Tibial artery (tissue), 4 donors: ENCODE measurements at places on chromosomes 2 and 18.

DNA sequence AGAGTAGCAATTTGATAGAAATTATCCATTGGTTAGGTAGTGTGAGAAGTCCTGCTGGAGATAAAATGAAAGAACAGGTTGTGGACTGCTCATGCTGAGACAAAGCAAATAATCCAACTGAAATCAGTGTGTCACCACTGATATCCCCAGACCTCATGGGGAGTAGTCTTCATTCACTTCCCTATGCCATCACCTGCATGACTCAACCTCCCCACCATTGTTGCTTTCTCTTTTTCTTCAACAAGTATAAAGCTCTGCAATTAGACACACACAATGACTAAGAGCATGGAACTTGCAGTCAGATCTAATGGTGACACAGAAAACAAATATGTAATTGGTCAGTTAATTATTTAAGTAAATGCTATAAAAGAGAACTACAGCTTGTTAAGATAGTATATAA, 475.3 kb downstream of the RIT2 start:
- DNase-seq = no peak

GRCh38 chr2:238269741-238270140, 18.7 kb downstream of the PER2 start:
- no peak for DNase-seq

- no peak for DNase-seq
These were observed 19.0 kb downstream of the HS6ST1 start for GRCh38 chr2:128299628-128300027.

GRCh38 chr2:156471762-156472161, 35.6 kb downstream of the GPD2 start:
- DNase-seq = no peak

DNA sequence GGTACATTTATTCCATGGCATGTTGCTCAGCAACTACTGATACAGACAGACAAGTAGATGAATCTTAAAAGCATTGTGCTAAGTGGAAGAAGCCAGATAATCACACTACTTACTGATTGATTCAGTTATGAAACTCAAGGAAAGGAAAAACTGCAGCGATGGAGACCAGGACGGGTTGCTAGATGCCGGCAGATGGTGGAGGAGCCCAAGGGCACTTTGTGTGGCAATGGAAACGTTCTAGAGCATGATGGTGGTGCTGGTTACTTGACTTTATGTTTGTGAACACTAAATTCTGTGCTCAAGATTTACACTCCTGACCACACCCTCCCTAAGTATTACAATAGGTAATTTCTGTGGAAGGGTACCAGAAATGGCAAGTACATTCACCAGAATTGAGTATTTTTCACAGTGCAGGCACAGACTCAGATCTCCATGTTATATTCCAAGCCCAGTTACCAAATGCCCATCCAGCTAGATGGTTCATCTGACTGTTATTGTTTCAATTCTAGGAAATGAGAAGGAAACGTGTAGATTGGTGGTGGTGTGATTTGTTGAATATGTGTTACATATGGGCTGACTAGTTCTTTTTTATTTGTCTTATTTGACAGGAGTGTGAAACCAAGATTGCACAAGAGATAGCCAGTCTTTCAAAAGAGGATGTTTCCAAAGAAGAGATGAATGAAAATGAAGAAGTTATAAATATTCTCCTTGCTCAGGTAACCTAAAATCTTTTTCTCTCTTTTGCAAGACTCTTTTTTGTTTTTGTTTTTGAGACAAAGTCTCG, 55.1 kb downstream of the RALBP1 start:
- no peak for DNase-seq

- no peak for DNase-seq
These were observed 137.1 kb downstream of the INO80D start for GRCh38 chr2:205948883-205949282.

GRCh38 chr2:189348369-189348768, 92.9 kb upstream of the WDR75 start:
- DNase-seq = no peak

DNA sequence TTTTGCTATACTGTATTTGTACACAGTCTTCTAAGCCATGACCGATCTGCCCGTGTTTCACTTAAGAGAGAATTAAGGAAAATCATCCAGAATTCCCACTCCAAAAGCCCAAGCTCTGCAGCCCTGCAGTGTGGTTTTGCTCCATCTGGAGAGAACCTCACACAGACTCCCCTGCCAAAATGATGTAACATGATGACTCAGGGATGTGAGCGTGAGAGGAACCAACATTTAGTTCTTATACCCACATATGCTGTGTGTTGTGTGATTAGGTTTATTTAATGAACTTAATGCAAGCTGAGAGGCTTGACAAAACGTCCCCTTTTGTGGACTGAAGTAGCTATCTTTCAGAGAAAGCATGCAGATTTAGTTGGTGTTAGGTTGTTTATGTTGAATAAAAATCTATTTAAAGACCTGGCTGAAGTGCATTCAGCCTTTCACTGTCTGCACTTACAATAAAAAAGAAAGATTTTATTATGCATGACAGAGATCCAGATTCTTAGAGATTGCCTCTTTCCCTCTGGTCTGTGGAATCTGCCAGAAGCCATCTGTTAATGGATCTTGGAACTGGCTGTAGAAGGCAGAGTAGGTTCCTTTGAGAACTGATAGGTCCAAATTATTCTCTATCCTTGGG, 6.3 kb downstream of the RAB12 start:
- DNase-seq = no peak

DNA sequence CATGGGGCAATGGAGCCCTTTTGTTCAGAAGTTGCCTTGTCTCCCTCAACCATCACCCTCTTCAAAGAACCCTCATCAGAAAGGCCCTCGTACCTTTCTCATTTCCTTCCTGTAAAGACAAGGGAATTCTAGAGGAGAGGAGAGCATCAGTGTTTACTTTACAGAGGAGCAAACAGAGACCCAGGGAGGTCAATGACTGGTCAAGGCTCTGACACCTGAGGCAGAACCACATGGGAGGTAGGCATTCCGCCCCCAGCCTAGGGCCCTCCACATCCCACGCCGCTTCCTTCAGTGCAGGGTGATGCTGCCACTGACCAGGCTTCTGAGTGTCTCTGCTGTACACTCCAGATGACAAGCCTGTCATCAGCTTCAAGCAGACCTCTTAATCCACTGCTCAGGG, 104.7 kb downstream of the NRP2 start:
- no peak for DNase-seq

DNA sequence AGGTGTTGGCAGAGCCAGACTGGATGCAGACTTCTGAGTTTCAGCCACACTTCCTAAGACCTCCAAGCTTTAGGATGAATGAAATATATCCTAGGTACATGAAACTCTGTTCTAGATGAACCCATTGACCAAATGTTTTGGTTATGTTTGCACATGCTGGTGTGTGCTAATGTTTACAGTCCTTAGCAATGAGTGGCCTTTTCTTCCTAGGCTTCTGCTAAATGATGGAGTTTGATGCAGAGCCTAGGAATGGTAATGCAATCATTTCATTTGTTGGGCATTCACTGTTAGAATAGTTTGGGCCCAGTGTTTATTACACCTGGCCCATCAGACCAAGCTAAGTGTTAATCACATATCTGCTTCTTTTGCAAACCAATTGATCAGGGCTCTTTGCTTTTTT, 464.7 kb downstream of the MEIS1 start:
- no peak for DNase-seq

GRCh38 chr18:26462355-26462754, 86.0 kb downstream of the KCTD1 start:
- DNase-seq = no peak

DNA sequence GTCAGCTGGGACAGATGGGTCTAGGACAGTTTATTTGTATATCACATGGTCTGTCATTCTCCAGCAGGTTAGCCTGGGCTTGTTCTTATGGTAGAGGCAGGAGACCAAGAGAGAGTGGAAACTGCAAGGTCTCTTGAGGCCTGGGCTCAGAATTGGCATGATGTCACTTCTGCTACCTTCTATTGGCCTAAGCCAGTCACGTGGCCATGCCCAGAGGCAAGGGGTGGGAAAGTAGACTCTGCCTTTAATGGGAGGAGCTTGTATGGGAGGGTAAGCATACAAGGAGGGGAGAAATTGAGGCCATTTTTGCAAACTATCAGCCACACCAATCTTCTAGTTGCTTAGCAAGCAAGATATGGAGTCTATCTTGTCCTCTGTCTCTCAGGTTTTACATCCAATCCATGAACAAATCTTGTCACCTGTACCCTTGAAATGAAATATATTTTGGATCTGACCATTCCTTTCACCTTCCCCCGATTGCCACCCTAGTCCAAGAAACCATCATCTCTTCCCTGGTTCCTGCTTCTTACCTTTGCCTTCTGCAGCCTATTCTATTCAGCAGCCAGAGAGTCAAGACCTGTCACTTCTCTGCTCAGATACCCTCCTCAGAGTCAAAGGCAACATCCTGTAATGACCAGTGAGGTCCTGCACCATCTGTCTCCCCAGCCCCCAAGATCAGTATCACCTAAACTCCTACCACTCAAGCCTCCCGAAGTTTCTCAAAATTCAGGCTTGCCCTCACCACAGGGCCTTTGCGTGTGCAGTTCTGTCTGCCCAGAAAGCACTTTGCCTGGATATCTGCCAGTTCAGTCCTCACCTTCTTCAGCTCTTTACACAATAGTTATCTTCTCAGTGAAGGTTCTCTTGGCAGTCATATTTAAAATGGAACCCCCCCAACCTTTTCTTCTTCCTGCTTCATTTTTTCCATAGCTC, 240.0 kb downstream of the LOXHD1 start:
- no peak for DNase-seq

DNA sequence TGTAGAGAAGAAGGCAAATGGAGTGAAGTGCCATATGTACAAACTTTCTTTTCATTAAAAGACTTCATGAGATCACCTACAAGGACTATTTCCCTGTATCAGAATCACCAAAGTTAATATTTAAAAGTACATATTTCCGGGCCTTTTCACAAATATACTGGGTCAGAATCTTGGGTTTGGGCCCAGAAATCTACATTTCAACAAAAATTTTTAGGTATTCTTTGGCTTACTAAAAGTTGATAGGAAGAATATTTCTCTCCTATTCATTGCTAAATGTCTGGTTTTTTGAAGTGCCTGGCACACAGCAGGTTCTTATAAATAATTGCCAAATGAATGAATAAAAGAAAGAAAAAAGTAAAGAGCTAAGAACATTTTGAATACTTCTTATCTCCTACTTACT, 843.8 kb upstream of the ACVR2A start:
- DNase-seq = no peak

DNA sequence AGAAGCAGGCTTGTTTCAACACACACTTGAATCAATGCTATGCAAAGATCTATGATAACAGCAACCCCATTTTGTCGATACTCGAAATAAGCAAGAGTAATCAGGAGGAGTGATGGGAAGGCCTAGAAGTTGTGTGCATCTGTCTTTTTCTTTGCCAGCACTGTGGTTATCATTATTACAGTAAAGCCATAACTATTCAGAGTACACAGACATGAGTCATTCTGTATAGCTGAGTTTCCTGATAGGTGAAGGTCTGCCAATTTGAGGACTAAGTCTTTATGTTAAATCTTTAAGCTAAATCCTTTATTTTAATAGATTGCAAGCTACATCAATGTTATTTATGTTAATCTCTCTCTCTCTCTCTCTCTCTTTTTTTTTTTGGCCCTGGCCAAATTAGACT, 1344.4 kb upstream of the CELF4 start:
- DNase-seq = no peak

DNA sequence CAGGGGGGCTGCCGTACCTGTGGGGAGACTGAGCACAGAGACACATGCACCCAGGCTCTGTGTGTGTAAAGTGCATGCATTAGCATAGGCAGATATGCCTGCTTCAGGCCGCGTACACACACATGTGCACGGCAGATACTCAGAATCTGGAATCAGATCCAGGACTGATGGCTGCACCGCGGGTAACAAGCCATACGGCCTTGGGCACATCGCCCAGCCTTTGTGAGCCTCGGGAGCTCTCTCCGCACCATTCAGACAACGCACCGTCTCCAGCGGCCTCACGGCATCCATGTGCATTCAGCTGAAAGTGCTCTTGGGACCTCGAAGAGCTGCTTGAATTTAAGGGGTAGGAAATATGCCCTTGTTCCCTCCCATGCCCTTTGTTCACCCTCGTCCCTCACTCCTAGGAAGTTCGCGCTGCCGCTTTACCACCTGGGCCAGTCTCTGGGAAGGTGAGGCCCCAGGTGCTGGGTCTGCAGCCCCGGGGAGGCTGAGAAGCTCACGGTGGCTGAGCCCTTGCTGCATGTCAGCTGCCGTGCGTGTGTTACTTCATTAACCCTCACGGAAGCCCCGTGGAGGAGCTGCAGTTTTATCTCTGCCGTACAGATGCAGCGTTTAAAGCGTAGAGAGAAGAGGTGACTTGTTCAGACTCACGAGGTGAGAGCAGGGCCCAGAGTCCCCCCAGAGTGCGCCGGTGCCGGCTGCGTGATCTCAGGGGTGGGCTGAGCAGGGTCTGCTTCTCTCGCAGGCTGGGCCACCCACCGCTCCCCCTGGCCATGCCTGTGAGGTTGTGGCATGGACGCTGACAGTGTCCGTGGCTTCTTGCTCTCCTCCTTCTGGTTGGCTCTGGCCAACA, 377.7 kb upstream of the MYT1L start:
- DNase-seq = no peak

DNA sequence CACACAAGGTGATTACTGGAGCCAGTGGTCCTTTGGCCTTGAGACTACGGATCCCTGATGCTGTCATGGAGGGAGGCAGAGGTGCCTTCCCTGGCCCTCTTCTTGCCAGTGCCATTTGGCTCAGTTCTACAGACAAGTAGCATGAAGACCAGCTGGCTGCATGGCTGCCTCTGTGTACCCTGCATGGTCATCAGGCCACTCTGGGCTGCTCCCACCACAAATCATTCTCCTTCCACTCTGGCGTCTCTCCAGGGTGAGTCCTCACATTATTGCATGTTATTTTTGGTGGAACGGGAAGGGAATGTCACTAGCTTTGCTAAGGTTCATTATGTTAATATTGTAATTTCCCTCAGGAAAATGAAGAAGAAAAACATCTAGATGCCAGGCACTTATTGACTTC, 229.8 kb downstream of the VAPA start:
- no peak for DNase-seq

DNA sequence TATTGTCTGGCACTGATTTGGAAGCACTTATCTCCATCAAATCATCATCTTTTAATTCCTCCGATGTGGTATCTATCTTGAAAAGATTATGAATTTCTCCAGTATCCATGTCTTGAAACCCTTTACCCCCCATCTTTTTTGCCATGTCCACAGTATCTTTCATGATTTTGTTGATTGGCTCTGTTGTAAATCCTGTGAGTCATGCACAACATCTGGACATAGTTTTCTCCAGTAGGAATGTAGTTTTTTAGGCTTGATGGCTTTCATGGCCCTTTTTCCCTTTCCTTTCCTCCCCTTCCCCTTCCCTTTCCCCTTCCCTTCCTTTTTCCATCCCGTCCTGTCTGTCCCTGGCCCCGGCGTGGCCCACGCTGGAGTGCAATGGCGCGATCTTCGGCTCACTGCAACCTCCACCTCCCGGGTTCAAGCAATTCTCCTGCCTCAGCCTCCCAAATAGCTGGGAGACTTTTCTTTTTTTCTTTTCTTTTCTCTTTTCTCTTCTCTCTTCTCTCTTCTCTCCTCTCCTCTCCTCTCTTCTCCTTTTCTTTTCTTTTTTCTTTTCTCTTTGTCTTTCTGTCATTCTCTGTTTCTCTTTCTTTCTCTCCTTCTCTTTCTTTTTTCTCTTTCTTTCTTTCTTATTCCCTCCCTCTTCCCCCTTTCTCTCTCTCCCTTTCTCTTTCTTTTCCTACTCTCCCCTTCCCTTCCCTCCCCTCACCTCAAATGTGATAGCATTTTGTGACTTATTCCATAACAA, 18.4 kb upstream of the ZNF638 start:
- no peak for DNase-seq
